Activated T-helper 17 cell treated with anti-CD3 and anti-CD28 coated beads, Interleukin-2, amount 50 U/mL, for 72 hours (primary cell): ENCODE measurements at places on chromosomes 11 and 22. TPM values are rescaled to one million over a fixed set of nuclear protein-coding genes. Genes with fewer than 3 reads are reported as not detected.

Gene TNNI2
- not detected for total RNA-seq

- H3K36me3 ChIP-seq, result no peaks in the 10 kb centered on the region
- H3K27me3 ChIP-seq, result peaks cover 3% of the 10 kb centered on the region
- no peak for ATAC-seq
- no peak overlapping the region for H3K4me3 ChIP-seq
- H3K27ac ChIP-seq, result no peak overlapping the region
- H3K4me1 ChIP-seq, result no peaks in the 10 kb centered on the region
These were observed 82.9 kb upstream of the UBASH3B start for GRCh38 chr11:122572592-122572991.

Gene LAYN
- total RNA-seq, result 1.1 TPM

GRCh38 chr11:12007769-12008737 is at the start of gene DKK3:
Gene DKK3 (minus strand): TSS chr11:12008626. CDS start chr11:12008582, 44 bp downstream.
- peaks cover 55% of the 10 kb centered on the region for H3K27me3 ChIP-seq
- H3K4me1 ChIP-seq, result peaks cover 5% of the 10 kb centered on the region
- H3K4me3 ChIP-seq, result peak within 1 kb of the TSS; percentile 67
- H3K36me3 ChIP-seq, result no peaks in the 10 kb centered on the region
- ATAC-seq, result no peak
- no peak within 1 kb of the TSS for H3K27ac ChIP-seq

Gene OR51B2
- total RNA-seq, result 0.29 TPM

Gene APOBEC3H
- total RNA-seq, result 20.6 TPM

Gene USP2
- 0.52 TPM for total RNA-seq

DNA sequence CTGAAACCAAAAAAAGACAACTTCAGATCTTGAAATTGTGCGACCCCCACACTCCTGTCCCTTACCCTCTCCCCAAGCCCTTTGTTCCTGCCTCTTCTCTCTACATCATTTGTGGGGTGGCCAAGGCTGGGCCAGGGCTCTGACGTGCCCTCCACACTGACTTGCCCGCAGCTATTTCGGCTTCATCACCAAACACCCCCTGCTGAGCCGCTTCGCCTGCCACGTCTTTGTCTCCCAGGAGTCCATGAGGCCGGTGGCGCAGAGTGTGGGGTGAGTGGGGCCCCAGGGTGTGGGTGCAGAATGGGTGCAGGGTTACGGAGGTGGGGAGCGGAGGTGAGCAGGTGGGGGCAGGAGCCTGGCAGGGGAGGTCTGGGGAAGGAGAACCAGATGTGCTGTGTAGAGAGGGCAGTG is 9.5 kb downstream of the MAPK8IP2 start:
- no peaks in the 10 kb centered on the region for H3K4me1 ChIP-seq
- ATAC-seq, result no peak
- no peak overlapping the region for H3K4me3 ChIP-seq
- no peaks in the 10 kb centered on the region for H3K36me3 ChIP-seq
- H3K27ac ChIP-seq, result no peak overlapping the region

DNA sequence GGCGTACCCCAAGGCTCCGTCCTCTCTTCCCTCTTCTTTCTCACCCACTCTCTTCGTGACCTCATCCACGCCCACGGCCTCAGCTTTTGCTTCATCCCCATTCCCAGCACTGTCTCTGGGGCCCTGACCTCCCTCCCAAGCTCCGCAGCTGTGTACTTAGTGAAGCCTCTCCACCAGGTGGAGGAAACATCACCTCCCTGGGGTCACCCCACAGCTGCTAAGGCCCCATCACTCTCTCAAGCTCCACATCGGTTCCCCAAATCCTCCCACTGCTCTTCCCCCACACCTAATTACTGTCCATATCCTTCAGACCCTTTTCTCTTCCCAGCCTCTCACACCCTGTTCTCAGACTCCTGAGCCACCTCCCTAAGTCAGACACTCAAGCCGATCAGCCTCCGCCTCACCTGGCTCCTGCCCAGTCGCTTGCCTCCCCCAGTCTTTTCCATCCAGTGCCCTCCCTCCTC is 7.9 kb upstream of the SYT7 start:
- peaks cover 30% of the 10 kb centered on the region for H3K27me3 ChIP-seq
- H3K4me3 ChIP-seq, result peak overlapping the region; percentile 76
- H3K27ac ChIP-seq, result peak overlapping the region; percentile 56

DNA sequence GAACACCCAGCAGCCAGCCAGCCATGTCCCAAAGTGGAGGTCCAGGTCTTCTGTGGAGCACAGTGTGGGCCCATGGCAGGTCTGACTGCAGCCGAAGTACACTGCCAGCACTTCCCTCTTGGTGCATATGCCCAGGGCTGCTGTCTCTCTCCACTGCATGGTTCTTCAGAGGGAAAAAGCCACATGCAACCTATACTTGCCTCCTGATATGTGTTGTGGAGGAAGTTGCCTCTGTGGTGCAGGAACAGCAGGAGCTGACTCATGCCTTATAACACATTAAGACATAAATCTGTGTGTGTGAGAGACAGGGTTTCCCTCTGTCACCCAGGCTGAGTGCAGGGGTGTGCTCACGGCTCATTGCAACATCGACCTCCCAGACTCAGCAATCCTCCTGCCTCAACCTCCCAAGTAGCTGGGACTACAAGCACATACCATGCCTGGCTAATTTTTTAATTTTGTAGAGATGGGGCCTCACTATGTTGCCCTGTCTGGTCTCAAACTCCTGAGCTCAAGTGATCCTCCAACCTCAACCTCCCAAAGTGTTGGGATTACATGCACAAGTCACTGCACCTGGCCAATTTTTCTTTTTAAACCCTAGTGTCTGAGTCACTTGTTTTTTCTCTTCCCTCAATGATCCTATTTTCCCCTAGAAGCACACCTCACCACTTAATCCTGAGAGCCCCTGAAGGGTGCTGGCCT is 98.8 kb downstream of the MPPED2 start:
- H3K4me3 ChIP-seq, result no peak overlapping the region
- H3K36me3 ChIP-seq, result no peaks in the 10 kb centered on the region
- no peak for ATAC-seq
- H3K27ac ChIP-seq, result no peak overlapping the region

- no peak overlapping the region for H3K4me3 ChIP-seq
- H3K4me1 ChIP-seq, result peaks cover 4% of the 10 kb centered on the region
- ATAC-seq, result no peak
These were observed 77.4 kb downstream of the RELT start for GRCh38 chr11:73453562-73453961.

DNA sequence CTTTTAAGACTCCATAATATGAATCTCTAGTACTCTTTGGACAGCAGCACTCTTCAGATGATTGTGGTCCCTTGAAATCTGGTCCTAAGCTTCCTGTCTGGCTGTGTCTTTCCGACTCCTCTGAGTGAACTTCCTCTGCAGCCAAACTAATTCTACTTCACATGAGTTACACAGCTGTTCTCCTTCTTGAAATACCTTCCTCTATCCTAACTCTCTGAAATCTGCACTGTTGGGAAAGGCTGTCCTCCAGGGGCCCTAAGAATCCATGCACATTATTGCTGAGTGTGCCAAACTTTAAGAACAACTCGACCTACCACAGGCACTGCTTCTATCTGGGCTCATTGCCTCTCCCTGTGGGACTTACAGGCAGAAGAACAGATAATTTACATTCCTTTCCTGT is 217.3 kb upstream of the ARHGAP42 start:
- no peak overlapping the region for H3K27ac ChIP-seq
- H3K27me3 ChIP-seq, result no peaks in the 10 kb centered on the region
- no peak for ATAC-seq

DNA sequence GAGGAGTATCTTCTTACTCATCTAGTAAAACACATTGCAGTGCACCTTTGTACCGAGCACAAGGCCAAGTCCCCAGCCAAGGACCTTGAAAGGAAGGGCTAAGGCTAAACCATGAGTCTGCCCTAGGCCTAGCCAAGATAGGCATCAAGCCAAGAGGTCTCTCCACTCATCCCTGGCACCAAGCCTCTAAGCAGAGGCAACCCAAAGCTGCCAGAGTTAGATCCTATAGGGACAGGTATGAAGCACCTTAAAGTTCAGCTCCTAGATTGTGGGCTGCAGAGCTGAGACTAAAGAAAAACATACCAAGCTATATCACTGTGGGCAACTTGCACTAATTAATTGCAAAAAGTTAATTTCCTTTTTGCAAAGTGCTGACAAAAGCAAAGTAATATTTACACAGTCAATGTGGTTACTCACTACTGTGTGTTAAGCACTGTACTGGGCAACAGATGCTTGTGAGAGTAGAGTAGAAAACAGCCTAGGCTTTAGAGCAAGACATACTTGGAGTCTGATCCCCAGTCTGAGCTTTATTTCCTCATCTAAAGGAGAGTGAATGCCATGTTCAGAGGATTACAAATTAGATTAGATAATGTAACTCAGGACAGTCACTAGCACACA is 7.2 kb downstream of the COA4 start:
- peak overlapping the region; percentile 28 for H3K27ac ChIP-seq
- H3K27me3 ChIP-seq, result no peaks in the 10 kb centered on the region
- H3K4me3 ChIP-seq, result no peak overlapping the region
- no peaks in the 10 kb centered on the region for H3K4me1 ChIP-seq

GRCh38 chr11:119651802-119652584 is 77.0 kb downstream of the NECTIN1 start:
- H3K36me3 ChIP-seq, result no peaks in the 10 kb centered on the region
- no peak for ATAC-seq

DNA sequence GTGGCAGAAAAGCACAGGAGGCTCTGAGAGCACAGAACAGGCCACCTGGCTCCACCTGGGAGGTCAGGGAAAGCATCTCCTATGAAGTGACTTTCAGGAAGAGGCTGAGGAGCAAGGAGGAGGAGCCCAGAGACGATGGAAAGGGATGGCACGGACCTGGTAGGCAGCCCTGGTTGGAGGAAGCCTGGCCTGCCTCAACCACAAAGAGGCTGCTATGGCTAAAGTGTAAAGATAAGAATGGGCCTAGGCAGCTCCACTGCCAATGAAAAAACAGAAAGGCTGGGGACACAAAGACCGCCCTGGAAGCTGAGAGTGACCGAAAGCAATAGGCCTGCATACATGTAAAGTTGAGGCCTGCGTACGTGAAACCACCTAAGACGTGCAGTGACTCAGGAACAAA is 31.2 kb upstream of the ETS1 start:
- no peak for ATAC-seq
- peak overlapping the region; percentile 19 for H3K4me3 ChIP-seq
- H3K36me3 ChIP-seq, result no peaks in the 10 kb centered on the region

DNA sequence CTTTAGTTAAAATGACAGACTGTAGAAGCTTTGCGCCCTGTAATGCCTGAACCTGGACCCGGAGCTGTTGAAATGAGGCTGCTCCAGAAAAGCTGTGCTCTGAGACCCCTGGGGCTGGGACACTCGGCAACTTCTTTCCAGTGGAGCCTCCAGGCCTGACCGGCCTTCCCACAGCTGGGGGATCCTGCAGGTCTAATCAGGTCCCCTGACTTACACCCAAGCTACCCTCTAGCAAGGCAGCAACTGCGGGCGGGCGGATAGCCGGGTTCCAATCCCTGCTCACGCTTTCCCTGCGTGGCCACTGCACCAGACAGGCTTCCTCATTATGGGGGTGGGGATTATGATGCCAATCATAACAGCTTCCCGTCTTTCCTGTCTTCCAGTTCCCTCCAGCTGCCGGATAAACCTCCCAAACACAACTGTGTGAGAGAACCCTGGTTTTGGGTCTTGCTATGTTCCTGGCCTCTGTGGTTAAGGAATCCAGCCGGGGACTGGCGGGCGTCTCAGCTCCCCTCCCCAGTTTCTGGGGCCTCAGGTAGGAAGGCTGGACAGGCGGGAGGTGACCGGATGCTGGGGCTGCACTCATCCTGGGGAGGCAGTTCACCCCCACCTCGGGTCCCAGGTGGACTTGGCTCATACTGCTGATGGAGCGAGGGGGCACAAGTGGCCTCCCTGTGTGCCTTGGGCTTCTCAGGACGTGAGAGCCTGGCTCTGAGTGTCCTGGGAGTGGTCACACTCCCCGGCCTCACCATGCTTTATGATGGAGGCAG is 38.6 kb downstream of the PARVG start:
- ATAC-seq, result no peak
- no peaks in the 10 kb centered on the region for H3K36me3 ChIP-seq
- peaks cover 8% of the 10 kb centered on the region for H3K27me3 ChIP-seq
- no peak overlapping the region for H3K27ac ChIP-seq
- no peak overlapping the region for H3K4me3 ChIP-seq
- H3K4me1 ChIP-seq, result no peaks in the 10 kb centered on the region

Gene CDHR5
- not detected for total RNA-seq

GRCh38 chr22:44271732-44272400 is 40.9 kb downstream of the SHISAL1 start:
- no peaks in the 10 kb centered on the region for H3K36me3 ChIP-seq
- H3K27me3 ChIP-seq, result peaks cover 12% of the 10 kb centered on the region
- H3K4me1 ChIP-seq, result no peaks in the 10 kb centered on the region
- ATAC-seq, result no peak
- no peak overlapping the region for H3K4me3 ChIP-seq

DNA sequence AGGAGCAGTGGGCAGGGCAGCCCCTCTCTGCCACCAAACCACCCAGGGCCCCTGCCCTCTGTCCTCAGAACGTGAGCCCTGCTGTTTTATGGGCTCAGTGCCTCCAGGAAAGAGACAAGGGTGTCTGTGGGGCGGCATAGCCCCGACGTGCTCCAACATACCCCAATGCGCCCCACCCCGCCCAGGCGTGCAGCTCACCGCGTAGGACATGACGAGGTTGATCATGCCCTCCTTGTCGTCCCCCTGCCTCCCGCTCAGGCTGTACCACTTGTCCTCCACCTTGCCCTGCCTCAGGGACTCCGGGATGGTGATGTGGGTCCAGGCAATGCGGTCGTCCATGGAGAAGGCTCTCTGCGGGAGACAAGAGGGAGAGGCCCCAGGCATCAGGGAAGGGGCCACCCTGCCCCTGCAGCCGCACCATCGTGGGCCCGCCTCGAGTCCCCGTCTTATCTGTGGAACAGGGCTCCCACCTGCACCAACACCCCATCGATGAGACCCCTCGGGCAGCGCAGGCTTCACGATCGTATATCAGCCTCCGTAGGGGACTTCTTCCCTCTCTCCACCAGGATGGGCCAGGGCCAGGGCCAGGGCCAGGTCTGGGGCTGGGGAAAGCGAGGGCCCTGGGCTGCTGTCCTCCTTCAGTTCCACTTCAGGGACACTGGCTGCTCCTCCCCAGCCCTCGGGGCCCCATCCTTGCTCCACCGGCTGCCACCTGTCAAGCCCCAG is 20.8 kb downstream of the TOLLIP start:
- peaks cover 5% of the 10 kb centered on the region for H3K4me1 ChIP-seq
- no peaks in the 10 kb centered on the region for H3K27me3 ChIP-seq
- ATAC-seq, result no peak

- no peaks in the 10 kb centered on the region for H3K27me3 ChIP-seq
- H3K4me1 ChIP-seq, result no peaks in the 10 kb centered on the region
- ATAC-seq, result no peak
- H3K4me3 ChIP-seq, result no peak overlapping the region
These were observed 21.4 kb downstream of the KIAA1671 start for GRCh38 chr22:24973872-24974271.

GRCh38 chr11:87972133-87972532 is 203.1 kb downstream of the RAB38 start:
- H3K27ac ChIP-seq, result no peak overlapping the region
- H3K36me3 ChIP-seq, result no peaks in the 10 kb centered on the region
- no peaks in the 10 kb centered on the region for H3K27me3 ChIP-seq
- H3K4me3 ChIP-seq, result no peak overlapping the region
- H3K4me1 ChIP-seq, result no peaks in the 10 kb centered on the region

- no peaks in the 10 kb centered on the region for H3K36me3 ChIP-seq
- no peak overlapping the region for H3K27ac ChIP-seq
- H3K4me3 ChIP-seq, result no peak overlapping the region
- peaks cover 21% of the 10 kb centered on the region for H3K27me3 ChIP-seq
- no peaks in the 10 kb centered on the region for H3K4me1 ChIP-seq
These were observed 32.8 kb upstream of the CTSD start for GRCh38 chr11:1796413-1797011.
